ENCODE measurements at places on chromosomes 4 and X.

DNA sequence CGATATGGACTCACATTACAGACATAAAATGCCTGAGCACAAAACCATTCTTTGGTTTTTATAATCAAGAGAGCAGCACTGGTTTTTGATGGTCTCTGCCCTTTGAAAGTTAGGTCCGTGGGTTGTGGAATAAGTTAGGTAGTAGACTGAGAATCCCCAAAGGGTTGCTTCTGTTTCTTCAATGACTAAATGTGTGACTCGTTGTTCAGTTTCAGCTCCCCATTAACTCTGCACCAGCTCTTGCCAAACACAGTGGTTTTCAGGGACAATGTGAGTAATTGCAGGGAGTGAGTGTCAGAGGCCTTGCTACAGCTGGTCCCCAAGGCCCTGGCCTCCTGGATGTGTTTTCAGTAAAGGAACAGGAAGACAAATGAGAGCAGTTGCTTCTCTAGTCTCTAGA lies 24.8 kb downstream of the SMIM20 start:
- DNase-seq, result no peak

DNA sequence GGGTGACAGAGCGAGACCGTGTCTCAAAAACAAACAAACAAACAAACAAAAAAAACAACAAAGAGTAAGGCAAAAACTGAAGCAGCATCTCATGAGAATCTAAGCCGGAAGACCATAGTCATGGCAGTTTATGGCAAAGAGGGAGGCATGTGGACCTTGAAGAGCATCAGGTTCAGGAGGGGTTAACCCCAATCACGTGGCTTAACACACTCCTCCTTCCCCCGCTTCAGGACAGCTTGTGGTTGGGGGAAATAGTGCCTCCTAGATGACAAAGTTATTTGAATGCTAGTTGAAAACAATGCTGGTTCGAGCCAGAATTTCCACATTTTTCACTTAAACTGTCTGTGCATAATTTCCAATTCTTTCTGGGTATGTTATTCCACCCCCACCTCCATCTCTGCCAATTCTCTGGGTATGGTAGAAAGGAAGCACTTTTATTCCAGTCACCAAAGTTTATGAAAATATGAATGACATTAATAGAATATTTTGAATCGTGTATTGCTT lies 11.7 kb upstream of the MAP7D3 start:
- DNase-seq, result no peak

DNA sequence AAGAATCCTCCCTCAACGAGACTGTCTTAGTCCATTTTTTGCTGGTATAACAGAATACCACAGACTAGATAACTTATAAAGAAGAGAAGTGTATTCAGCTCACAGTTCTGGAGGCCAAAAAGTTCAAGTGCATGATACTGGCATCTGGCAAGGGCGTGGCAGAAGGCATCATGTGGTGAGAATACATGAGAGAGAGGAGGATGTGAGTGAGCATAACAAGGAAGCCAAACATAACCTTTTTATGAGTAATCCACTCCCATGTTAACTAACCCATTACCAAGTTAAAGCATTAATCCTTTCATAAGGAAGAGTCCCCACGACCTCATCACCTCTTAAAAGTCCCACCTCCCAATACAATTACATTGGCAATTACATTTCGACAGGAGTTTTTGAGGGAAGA lies 504.6 kb downstream of the IQCM start:
- no peak for DNase-seq

DNA sequence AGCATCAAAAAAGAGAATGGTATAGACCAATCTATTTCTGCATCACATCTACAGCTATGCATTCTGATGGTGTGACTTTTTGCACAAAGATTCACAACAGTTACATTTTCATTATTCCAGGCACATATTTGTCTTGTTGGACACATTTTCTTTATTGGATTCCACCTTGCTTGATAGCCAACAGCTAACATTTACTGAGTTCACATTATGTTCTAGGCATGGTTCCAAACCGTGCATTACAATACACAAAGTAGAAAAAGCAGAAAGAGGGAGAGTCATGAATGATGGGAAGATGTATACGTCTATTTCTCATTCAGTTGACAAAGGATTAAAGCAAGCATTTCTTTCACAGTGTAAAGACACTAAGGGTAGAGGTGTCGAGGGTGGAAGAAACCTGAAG lies 22.9 kb upstream of the CLGN start:
- DNase-seq, result no peak

DNA sequence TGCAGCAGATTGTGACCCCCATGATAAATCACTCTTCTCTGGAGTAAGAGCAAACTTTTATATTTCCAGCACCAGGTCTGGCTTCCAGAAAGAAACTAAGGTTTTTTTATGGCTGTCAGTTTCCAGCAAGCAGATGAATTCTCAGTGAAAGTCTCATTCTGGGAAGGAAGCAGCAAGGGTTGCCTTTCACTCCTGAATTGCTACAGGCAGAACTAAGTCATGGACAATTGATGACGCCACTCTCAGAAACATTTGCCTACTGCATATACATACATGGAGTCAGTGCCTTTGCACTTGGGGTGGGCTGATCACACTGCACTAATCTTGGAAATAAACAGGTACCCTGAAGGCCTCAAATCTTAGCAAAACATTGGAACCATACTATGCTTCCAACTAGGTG lies 80.0 kb downstream of the IL21 start:
- DNase-seq, result no peak

DNA sequence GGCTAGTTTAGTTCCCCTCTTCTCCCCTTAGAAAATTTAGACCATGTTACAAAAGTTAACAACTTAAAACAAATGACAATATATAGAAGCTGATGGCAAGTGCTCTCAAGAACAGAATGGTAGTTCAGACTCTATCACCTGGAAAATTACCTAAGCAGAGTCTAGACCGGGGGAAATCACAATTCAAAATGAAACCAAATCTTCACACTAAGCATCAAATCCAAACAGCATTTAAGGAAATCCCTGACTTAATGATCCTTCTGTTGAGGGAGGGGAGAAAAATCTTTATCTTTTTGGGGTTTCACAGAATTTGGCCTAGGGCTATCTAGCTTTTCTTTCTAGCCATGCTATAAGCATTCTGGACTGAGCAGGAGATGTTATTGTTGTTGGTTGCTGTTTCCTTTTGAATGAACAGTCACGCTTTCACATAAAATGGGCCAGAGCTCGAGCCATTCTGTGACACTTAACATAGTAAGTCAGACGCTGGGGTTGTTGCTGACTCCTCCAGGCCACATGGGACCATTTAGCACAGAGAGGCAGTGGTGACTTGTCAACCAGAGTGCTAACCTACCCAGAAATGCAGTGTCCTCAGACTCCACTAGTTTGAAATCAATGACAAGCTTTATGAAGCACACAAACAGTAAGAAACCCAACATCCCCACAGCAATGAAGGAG lies 16.0 kb upstream of the LSM6 start:
- DNase-seq, result no peak

- no peak for DNase-seq
These were observed 31.3 kb upstream of the ARHGEF38 start for GRCh38 chr4:105520819-105521790.

DNA sequence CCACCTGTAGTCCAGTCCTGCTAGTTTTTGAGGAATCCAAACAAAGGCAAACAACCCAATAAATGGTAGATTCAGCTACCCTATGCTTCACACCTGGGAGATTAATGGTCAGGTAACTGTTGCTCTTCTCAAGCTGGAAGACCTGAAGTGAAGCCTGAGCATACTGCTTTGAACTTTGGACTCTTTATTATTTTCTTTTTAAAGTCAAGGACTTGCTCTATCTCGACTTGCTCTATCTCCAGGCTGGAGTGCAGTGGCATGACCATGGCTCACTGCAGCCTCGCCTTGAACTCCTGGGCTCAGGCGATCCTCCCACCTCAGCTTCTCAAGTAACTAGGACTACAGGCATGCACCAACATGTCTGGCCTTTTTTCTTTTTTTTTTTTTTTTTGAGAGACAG lies 14.7 kb upstream of the KLHL13 start:
- DNase-seq, result no peak

DNA sequence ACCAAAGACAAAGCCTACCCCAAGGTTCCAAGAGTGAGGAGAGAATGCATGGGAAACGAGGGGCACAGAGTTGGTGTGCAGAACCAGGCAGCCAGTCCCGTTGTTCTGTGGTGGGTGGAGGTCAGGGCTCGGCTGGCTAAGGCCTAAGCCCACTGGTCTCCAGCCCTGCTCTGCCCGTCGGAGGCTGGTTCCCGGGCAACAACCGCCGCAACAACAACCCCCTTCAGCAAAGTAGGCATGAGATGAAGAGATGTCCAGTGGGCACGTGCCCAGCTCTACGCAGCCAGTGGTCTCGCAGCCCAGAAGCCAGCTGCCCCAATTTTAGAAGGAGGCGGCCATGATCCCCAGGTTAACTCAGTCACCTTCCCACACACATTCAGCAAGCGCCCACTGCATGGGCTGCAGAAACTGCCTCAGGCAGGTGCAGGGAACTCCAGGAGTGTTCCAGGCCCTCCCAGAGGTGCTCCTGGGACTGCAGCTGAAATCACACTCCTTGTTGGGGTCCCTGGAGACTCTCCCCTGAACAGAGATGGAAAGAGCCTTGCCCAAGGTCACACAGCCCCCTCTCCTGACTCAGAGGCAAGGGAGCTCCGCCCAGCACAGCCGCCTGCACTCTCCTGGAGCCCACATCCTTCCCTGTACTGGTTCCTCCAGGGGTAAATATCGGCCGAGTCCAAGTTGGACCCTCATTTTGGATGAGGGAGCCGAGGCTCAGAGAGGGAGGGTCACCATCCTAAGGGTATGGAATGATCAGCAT lies 25.4 kb upstream of the HTRA3 start:
- DNase-seq, result no peak

DNA sequence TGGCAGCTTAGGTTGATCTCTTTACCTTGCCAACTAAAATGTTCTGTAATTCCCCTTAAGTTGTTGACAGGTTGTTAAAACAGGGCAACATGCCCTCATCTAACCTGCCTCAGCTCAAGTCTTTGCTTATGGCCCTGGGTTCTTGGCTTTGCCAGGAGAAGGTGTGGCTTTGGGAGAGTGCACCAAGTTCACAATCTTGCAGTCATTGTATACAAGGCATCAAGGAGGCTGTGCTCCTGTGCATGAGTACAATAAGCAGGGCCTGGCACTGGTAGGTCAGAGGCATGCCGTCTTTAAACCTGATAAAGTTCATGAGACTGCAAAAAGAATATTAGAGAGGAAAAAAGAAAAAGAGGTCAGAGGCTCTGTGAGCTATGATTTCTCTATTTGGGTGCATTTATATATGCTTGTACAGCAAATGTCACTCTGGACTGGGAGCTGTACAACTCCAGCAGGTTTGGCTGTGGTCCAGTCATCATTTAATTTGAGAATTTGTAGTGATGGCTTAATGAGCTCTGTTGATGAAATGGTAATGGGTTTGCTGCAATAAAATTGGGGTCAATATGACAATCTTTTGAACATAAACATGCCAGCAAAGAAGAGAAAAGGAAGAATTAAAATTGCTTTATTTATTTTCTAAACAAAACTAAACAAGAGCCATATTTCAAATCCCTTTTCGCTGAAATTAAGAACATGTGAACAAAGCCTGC lies 30.3 kb downstream of the AREG start:
- no peak for DNase-seq

DNA sequence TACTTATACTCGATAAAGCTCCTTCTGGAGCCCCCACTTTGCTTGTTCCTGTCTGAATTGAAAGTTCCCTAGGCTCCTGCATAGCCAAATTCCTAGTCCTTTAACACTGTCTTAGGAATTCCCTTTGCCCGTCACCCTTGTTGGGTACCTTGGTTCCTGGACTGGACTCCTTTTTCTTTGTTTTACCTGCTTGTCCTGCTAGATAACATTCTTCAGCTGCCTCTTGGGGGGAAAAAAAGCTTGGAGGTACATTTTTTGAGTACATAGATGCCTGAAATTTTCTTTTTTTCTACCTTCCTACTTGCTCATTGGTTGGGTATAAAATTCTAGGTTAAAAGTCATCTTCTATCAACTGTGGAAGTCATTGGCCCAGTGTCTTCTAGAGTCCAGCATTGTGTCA lies 154.8 kb upstream of the RAPGEF2 start:
- DNase-seq, result no peak

DNA sequence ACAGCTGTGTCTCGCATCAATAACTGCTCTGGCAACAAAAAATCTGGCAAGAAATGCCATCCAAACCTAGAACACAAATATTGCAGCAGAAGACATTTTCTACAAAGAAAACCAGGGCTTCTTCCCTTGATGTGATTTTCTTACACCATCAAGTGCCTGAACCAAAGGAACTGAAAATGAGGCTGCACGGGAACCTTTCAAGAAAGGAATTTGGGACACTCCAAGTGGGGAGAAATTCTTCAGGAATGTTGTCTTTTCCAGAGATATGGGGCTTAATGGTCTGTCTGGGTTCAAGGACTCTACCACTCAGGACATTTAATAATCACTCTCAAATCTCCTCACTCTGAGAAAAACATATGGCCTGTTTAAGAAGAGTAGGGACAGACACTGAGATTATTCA lies 57.6 kb downstream of the PRDM5 start:
- no peak for DNase-seq

DNA sequence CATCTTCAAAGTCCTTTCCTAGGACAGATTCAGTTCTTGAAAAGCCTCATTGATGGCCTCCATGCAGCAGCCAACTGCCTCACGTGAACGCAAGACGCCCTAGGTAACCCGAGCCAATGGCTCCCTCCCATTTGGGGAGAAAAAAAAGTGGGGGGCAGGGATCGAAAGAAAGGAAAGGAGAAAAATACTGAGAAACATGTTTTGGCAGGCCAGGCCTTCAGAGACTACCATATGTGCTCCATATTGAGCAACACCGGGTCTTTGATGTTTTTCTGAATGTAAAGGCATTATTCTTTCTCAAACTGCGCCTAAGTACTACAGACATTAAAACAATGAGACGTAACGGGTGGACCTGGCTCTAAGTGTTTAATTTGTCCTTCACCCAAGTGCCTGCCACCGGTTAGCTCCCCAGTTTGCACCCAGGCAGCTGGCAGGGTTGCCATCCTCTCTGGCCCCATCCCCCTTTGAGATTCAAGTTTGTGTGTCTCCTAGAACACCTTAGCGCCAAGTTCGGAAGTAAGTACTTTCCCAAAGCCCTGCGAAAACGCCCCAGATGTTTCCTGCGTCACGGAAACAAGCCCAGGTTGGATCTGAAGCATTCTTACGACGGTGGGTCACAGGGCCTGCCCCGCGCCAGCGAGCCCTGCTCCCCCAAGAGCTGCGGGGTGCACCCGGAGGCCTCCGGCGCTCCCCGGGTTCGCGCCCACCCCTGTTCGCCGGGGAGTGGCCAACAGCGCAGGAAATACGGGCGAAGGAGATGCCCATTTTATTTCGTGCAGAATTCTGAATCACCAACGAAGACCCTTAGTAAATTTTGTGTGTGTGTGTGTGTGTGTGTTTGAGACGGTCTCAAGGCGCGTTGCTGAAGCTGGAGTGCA lies 30.1 kb downstream of the HAND2 start:
- no peak for DNase-seq

DNA sequence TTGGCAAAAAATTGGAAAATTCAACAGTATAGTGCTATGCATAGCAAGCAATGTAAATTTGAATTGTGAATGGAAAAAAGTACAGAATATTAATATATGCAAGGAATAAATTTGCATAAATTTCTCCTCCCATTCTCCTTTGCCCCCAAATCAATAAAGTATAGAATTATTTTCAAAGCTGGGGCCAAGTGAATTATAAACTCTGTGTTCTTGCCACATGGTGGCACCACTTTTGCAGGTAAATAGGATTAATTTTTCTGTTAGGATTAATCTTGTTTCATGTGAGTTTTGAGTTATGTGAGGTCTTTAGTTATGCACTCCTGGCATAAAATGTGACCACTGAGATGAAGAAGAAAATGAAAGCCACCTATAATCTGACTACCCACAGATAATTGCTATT lies 19.9 kb downstream of the COPS4 start:
- DNase-seq, result no peak

GRCh38 chrX:153728095-153728494 lies 3.4 kb downstream of the ABCD1 start:
- DNase-seq, result no peak
